Activated CD8-positive, alpha-beta memory T cell treated with anti-CD3 and anti-CD28 coated beads, Interleukin-2, amount 50 U/mL, for 4 hours (primary cell): ENCODE measurements at places on chromosomes 16 and 17.
A peak's percentile ranks its signal among the peaks of the same experiment; 100 is the strongest.

GRCh38 chr16:84561291-84561690 lies 56.6 kb downstream of the COTL1 start:
- DNase-seq: no peak

DNA sequence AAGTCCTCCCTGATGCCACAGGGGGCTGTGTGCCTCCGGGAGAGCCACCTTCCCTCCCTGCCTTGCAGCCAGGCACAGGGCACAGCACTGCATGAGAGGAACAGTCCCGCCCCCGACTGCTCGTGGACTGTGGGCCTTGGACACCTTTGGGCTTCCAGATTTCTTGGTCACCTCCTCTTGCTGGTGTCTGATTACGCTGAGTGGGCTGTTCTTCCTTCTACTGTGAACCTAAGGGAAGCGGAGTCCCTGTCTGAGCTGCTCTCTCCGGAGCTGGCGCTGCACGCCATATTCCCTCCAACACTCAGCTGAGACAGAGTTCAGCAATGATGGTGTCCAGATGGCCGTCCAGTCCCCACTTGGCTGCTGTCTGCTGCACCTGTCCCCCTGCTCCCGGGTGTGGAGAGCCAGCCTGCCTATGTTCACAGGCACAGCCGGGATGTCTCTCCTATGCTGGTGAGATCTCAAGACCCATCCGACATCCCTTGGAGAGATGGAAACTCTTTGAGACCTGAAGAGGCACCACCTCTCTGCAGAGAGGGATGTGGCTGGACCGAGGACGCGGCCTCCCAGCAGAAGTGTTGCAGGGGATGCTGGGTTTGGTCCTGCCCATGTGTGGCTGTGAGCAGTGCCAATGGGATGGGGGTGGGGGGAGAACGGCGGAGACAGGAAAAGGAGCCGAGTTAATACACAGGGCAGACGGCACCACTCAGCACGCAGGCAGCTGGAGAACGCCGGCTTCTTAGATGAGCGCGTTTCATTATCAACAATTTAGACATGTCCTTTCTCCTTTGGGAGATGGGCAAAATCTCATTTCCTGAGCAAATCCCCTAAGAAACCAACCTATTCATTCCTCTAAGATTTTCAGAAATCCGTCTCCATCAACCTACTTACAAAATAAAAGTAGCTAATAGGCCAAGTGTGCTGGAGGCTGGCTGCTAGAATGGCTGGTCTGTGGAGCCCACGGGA lies 171.9 kb downstream of the ENGASE start:
- DNase-seq: no peak

DNA sequence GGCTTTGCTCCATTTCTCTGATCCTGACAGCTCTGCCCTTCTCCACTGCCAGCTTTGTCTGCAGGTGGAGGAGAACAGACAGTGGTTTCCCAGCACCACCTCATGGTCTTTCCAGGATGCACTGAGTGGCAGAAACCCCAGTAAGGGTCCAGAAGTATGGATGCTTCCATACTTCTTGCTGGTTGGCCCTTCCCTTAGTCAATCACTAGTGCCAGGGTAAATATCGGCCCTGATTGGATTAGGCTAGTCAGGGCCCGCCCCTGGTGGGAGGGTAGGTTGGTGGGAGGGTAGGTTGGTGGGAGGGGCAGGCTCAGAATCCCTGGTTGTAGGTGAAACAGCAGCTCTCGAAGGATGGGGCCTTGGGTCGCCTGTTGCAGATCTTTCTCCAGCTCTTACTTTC lies 10.2 kb downstream of the RNF213 start:
- peak; percentile 44 for DNase-seq

- DNase-seq: no peak
Observed at GRCh38 chr16:47043200-47043599, 69.7 kb upstream of the DNAJA2 start.

DNA sequence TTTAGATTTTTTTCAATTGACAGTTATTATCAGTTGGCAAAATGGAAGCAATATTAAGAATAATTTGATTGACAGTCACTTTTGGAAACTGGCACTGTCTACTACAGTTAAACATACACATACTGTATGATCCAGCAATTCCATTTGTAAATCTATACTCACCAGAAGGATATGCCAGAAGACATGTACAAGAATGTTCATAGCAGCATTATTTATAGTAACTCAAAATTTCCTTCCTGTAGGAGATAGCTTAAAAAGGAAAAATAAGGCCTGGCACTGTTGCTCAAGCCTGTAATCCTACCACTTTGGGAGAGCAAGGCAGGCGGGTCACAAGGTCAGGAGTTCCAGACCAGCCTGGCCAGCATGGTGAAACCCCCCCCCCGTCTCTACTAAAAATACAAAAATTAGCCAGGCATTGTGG lies 89.3 kb downstream of the VMP1 start:
- DNase-seq: no peak

- no peak for DNase-seq
Observed at GRCh38 chr17:41456204-41456603, 11.0 kb downstream of the KRT32 start.

DNA sequence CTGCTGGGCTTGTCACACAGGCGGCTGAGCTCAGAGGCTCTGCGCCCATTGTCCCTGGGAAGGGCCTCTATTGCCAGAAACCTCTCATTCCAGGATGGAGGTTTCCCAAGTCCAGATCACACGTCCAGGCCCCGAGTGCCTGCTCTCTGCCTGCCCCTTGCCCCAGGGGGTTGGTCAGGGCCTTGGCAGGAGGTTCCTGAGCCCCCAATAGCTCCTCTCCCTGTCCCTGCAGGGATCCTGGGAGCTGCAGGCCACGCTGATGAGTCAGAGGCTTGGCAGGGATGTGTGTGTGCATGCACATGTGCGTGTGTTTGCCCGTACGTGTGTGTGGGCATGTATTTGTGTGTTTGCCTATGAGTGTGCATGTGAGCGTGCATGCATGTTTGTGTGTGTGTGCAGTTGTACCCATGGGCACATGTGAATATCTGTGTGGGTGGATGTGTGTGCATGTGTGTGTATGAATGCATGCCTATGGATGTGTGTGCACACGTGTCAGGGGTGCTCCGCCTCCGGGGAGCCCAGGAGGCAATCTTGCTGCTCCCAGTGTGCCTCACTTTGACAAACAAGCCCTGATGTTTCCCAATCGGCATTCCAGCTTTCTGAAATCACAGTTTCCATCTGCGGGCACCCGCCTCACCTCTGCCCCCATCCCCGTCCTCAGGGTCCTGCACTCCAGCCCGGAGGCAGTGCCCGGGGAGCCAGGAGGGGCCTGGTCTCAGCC lies 98.4 kb upstream of the GSE1 start:
- no peak for DNase-seq
